ENCODE measurements at places on chromosomes 3 and 15. TPM values are rescaled to one million over a fixed set of nuclear protein-coding genes. Genes with fewer than 3 reads are reported as not detected.

GRCh38 chr3:136151219-136151618 is 44.9 kb downstream of the MSL2 start:
- no peak for DNase-seq

The ROBO2 gene
- polyA plus RNA-seq: 0.97 TPM

The NR2C2 gene
- polyA plus RNA-seq: 18.0 TPM

The TMA7 gene
- polyA plus RNA-seq: 810 TPM

DNA sequence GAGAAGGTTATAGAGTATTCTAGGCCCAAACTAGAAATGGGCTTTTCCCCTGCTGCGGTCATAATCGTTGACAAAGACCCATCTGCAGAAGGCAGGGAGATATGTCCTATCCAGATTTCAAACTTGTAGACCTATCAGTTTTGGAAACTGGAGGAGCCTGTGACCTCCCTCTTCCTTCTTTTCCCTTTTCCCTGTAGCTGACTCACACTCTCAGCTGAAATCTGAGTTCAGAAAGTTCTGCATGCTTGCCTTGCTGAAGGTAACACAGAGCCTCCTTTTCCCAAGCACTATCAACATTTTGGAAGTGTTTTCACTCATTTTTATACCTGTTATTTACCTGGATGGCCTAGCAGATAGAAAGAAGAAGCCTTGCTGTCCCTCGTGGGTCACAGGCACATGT is 59.1 kb upstream of the PSMD6 start:
- DNase-seq: no peak

The ECE2 gene
- polyA plus RNA-seq: not detected

The PDE12 gene
- polyA plus RNA-seq: 8.5 TPM

GRCh38 chr15:26376243-26376642 is 396.6 kb downstream of the GABRB3 start:
- DNase-seq: no peak

DNA sequence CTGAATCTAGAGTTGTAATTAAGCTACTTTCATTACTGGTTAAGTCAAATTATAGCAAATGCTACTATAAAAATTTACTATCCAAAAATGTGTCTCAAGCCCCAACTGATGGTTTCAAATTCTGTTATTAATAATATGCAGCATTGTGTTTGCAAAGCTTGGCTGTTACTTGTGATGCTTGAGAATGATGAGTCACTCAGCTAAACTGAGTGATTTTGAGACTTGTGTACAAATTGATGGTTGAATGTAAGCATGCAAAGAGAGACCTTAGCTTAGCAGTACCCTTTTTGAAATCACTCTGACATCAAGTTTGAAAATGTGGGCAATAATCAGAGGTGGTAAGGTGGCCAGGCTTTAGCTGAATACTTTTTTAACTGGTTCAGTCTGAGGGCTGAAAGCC is 27.6 kb downstream of the OPA1 start:
- DNase-seq: no peak

DNA sequence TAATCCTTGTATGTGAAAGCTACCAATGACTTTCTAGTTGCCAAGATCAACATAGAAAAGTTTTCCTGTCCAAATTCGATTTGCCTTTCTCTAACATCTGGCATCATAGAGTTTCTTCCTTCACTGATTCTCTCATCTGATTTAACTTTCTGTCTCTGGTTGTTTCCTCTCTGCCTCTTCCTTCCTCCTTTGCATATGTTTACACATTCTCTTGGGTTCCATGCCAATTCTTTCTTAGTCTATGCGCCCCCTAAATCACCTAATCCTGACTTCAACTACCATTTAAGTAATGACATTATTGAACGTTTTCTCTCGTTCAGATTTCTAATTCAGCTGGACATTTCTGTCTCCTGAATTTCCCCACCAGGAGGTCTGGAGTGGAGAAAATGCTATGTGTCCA is 561.9 kb upstream of the TGFBR2 start:
- DNase-seq: no peak

The ERICH6 gene
- polyA plus RNA-seq: not detected

DNA sequence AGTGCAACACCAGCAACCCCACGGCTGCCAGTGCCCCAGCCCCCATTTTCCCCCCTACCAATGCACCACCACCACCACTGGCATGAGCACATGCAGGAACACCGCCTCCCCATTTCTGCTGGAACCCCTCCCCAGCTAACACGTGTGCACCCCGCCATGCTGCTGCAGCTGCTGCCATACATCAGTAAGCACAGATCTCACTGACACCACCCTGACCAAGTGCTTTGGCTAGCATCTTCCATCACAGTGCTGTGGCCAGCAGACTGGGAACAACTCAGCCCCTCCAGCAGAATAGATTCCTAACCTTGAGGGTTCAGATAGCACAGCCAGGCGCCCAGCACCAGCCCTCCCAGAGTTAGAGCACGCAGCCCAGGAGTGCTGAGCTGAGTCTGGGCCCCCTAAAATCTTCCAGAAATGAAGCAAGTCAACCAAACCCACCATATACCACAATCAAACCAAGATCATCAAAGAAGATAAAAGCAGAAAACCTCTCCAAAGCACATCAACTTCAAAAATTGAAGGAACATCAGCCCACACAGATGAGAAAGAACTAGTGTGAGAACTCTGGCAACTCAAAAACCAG is 81.2 kb upstream of the CDV3 start:
- DNase-seq: no peak

GRCh38 chr3:187243933-187244524 is 46.7 kb downstream of the RTP1 start:
- DNase-seq: no peak

The ISLR gene
- not detected for polyA plus RNA-seq

DNA sequence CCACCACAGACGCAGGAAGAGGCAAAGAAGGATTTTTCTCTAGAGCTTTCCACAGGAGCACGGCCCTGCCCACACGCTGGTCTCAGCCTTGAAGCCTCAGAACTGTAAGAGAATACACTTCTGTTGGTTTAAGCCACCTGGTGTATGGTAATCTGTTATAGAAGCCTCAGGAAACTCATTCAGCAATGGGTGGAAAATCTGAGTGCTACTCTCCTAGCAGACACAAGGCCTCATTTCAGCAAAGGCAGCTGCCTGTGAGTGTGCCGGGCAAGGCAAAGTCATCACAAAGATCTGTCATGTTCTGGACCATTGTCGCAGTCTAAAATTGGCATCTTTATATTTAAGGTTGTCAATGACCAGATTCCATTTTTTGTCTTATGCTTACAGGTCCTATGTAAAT is 31.0 kb downstream of the ATP10A start:
- DNase-seq: no peak

DNA sequence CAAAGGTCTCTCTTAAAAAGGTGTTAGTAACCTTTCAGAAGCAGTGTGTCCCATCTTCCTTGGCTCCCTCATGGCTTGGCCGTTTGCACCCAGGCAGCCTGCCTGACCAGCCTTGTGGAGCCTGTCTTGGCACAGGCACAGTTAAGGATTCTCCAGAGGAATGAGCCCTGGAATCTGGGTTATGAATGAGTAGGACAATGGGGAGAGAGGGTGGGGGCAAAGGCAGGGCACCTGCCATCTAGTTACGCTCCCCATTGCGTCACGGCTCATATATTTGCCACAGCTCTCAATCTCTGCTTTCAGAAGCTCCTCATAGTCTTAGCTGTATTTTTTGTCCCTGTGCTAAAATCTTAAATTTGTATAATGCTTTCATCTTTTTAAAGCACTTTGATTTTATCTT is 50.6 kb downstream of the WDR76 start:
- no peak for DNase-seq

DNA sequence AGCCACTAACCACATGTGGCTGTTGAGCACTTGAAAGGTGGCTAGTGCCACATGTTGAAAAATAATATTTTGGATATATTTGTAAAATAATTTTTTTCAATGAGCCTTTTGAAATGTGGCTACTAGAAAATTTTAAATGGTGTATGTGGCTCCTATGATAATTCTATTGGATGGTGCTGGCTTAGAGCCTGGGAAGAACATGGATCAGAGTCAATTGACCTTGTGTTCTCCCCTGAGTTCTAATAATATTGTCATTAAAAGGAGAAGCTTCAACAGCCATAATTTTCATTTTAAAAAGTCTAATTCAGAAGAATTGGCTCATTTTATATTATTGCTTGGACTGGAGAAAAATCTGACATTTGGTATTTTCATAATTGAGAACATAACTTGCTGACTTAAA is 167.3 kb downstream of the LPP start:
- DNase-seq: no peak

The RTP3 gene
- not detected for polyA plus RNA-seq

DNA sequence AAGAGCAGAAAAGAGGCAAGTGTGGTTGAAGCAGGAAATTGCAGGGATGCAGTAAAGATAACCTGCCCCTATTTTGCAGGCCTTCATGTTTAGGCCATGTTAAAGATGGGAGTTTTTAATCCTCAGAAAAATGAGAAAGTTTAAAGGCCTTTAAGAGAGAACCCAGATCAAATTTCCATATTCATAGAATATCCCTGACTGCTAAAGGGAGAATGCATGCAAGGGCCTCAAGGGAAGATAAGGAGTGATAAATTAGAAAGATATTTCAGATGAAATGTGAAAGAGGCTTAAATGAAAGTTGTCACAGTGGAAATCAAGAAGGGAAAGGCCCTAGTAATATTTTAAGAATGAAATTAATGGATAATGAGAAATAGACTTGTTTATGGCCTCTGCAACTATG is 292.1 kb downstream of the SATB1 start:
- DNase-seq: no peak

- no peak for DNase-seq
Measured at GRCh38 chr3:133197619-133198018, 159.4 kb downstream of the TMEM108 start.

DNA sequence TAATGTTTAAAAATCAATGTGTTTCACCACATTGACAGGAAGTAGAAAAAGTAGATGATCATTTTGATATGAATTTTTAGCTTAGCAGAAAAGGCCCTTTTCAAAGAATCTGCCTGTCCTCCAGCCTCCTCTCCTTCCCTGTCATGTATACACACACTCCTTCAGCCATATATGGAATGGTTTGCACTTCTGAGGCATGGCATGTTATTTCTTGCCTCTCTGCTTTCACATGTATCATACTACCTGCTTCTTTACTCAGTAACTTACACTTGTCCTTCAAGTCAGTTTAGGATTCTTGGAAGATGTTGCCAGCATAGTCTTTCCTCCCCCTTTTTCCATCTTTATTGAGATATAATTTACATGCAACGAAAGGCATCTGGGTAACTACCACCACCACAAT is 79.0 kb downstream of the REC114 start:
- no peak for DNase-seq

The MKRN3 gene
- polyA plus RNA-seq: 23.6 TPM

All from K562 (cell line).